ENCODE measurements at places on chromosomes 16 and 17.

GRCh38 chr17:61500287-61500686 is 48.1 kb downstream of the TBX4 start:
- no peak for DNase-seq

- DNase-seq: no peak
Observed at GRCh38 chr16:84497418-84498222, 6.8 kb downstream of the MEAK7 start.

GRCh38 chr17:72931163-72931562 is 161.3 kb downstream of the SLC39A11 start:
- no peak for DNase-seq

GRCh38 chr16:31413943-31414342 is 14.2 kb downstream of the COX6A2 start:
- DNase-seq: no peak

GRCh38 chr16:969508-970385 is 1.0 kb downstream of the LMF1 start:
- DNase-seq: no peak

GRCh38 chr17:10151667-10152496 is 46.5 kb downstream of the GAS7 start:
- no peak for DNase-seq
